Omental fat pad (tissue), 4 donors: ENCODE measurements at places on chromosomes 13 and 19.

DNA sequence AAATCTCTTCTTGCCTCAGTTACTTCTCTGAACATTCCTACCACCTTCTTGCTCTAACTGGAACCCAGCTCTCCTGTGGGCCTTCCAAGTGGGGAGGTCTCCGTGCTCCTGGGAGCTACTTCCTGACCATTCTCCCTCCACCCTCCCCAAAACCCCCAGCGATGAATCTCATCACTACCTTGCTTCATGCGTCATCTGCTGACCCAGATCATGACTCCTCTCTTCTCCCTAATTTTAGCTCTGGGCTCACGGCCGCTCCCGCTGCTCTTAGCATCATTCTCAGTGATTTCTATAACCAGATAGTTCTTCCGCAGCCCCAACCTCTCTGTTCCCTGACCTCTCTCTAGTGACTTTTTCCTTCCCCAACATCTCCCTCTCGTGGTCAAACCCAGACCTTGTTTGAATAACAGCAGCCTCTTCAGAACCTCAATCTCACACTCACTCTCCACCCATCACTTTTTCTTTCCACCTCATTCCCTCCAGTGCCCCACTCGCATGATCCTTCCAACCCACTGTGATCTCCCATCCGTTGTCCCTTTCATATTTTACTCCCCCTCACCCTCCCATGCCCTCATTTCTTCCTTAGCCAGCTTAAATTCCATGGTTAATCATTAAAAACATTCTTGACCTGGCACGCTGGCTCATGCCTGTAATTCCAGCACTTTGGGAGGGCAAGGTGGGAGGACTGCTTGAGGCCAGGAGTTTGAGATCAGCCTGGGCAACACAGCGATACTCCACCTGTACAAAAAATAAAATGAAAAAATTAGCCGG, 21.8 kb downstream of the MRPS12 start:
- no peak for DNase-seq

DNA sequence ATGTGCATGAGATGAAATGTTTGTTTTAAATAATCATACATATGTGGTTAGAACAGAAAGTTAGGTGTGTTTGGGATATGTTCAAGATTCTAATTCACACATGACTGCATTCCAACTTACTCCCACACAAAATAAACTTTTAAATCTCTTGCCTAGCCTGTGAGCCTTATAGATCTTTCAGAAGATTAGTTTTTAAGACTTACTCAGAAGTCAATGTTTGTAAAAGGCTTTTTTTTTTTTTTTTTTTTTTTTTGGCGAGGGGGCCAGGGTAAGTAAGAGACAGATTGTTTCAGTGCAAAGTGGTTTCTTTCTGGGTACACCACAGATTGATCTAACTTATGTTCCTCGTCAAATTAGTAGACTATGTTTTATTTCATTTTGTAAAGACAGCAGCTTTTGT, 39.1 kb downstream of the GPR180 start:
- no peak for DNase-seq

DNA sequence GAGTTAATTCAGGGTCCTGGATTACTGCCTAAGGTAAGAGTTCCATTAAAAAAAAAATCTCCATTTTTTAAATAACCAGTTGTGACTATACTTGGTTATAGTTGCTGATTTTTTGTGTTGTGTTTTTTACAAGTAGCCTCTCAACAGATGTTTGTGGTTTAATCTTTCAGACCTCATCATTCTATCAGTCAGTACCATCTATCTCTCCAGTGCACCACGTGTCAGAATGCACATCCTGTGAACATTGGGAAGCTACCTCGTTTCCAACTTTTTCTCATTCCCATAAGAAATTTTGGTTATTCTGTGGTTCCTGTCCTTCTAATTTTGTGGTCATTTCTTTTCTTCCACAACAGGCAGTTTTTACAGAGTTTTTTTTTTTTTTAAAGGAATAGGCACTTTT, 39.2 kb downstream of the WDFY2 start:
- no peak for DNase-seq

GRCh38 chr19:18507021-18507726, 14.7 kb downstream of the ELL start:
- DNase-seq: no peak

GRCh38 chr19:37719927-37720265, 335 bp upstream of the ZNF607 start:
- no peak for DNase-seq

- DNase-seq: no peak
Measured at GRCh38 chr13:43132911-43133310, 109.5 kb downstream of the DNAJC15 start.

- no peak for DNase-seq
Measured at GRCh38 chr13:73403355-73404120, 344.7 kb downstream of the KLF5 start.
